ENCODE measurements at places on chromosomes 13 and 19. TPM values are rescaled to one million over a fixed set of nuclear protein-coding genes. Genes with fewer than 3 reads are reported as not detected.

The COQ8B gene
- total RNA-seq: 31.7 TPM

The JOSD2 gene
- 3.2 TPM for total RNA-seq

The HPN gene
- 0.27 TPM for total RNA-seq

The RAVER1 gene
- 6.4 TPM for total RNA-seq

The ARHGEF7 gene
- total RNA-seq: 164 TPM

The PLVAP gene
- total RNA-seq: 1.6 TPM

The ZNF154 gene
- 44.0 TPM for total RNA-seq

The CACNG6 gene
- not detected for total RNA-seq

The RAB4B gene
- total RNA-seq: 4.5 TPM

Data from cerebellum (tissue), 4 donors.